Stimulated activated CD8-positive, alpha-beta memory T cell treated with anti-CD3 and anti-CD28 coated beads, Interleukin-7, amount 100 ng/mL, for 24 hours (primary cell): ENCODE measurements at places on chromosomes 11 and 22.

DNA sequence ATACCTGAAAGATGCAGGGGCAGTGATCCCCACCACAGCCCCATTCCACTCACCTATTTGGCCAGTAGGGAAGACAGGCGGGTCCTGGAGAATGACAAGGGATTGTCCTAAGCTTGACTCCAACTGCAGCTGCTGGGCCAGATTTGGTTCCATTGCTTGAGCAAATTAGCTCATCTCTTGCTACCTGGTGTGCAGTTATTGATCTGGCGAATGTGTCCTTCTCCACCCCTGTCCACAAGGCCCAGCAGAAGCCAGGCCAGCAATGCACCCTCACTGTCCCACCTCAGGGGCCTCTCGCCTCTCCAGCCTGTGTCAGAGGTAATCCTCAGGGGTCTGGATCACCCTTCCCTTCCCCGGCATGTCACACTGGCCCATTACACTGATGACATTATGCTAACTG, 23.3 kb downstream of the TSPAN32 start:
- no peak for DNase-seq

DNA sequence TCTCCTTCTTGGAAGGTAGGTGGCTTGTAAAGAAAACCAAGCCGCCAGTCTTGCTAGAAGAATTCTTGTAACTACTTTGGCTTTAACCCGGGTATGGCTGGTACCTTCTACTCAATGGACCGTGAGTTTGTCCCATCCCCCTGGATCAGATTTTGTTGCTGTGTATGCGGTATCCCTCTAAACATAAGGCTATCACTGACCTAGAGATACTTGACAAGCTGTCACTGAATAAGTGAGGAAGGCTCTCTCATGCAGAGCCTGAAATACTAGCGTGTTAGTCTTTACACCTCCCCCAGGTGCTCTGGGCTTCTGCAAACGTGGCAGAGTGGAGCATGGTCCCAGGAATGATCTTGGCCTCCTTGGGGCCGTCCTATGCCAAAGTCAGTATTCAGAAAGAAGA, 34.5 kb downstream of the GLB1L2 start:
- DNase-seq: no peak

GRCh38 chr11:130832566-130833425, 83.5 kb downstream of the SNX19 start:
- DNase-seq: no peak

DNA sequence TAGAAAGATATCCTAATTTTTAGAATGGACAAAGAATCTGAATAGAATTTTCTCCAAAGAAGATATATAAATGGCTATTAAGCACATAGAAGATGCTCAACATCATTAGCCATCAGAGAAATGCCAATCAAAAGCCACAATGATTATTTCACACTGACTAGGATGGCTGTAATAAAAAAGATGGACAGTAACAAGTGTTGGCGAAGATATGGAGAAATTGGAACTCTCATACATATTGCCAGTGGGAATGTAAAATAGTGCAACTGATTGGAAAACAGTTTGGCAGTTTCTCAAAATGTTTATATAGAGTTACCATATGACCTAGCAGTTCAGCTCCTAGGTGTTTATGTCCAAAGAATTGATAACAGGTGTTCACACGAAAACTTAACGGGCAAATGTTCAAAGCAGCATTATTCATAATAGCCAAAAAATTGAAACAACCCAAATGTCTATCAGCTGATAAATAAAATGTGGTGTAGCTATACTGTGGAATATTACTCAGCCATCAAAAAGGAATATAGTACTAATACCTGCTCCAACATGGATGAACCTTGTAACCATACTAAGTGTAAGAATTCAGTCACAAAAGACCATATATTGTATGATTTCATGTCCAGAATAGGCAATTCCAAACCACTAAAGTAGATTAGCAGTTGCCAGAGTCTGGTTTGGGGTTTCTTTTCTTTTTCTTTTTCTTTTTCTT, 29.7 kb downstream of the ART5 start:
- DNase-seq: no peak

- no peak for DNase-seq
Measured at GRCh38 chr11:120293038-120293800, 31.9 kb upstream of the TLCD5 start.

DNA sequence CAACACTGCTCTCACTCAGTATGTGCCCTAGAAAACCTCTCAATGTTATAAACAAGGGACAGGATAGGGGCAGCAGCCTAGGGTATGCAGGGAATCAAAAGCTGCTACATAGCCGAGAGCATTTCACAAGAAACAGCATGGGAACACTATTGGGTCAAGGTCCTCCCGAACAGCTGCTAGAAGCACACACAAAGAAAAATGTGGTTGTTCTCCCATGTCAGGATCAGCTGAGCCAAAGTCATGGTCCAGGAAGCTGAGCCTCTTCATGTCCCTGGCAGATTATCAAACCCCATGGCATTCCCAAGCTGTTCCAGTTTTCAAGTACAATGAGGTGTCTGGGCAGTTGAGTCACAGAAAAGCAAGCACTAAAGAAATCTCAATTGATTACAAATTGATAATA, 21.0 kb upstream of the GDPD4 start:
- no peak for DNase-seq
